HuH-7.5 (cell line): ENCODE measurements at places on chromosomes 13 and 19.
A peak's percentile ranks its signal among the peaks of the same experiment; 100 is the strongest.

DNA sequence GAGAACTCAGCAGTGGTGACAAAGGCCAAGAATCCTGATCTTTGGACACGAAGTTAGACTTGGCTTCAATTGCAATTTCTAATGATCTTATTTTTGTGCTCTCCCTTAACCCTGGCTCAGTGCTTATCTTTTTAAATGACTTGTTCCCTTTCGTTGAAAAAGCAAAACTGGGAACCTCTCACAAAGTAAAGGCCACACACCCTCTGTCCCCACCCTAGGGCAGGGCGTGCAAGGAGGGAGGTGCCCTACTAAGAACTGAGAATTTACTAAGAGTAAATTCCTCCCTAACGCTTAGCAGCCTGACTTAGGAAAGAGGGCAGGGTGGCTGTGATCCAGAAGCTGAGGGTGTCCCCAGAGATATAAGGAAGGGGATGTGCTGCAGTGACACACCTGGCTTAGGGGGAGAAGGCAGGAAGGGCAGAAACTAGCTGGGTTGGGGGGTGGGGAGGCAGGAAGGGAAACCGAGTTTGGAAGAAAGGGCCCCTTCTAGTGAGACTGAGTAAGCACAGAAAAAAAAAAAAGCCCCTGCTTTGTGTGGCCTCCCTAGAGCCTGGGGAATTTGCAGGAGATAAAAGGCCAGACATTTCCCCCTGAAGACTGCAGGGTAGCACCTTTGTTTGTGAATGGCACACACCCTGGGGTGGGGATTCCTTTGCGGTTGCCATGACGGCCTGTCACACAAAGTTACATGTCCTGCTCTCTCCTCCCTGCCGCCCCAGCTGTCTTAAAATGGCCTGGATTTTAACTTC is 435.1 kb downstream of the EFNB2 start:
- no peak for DNase-seq

DNA sequence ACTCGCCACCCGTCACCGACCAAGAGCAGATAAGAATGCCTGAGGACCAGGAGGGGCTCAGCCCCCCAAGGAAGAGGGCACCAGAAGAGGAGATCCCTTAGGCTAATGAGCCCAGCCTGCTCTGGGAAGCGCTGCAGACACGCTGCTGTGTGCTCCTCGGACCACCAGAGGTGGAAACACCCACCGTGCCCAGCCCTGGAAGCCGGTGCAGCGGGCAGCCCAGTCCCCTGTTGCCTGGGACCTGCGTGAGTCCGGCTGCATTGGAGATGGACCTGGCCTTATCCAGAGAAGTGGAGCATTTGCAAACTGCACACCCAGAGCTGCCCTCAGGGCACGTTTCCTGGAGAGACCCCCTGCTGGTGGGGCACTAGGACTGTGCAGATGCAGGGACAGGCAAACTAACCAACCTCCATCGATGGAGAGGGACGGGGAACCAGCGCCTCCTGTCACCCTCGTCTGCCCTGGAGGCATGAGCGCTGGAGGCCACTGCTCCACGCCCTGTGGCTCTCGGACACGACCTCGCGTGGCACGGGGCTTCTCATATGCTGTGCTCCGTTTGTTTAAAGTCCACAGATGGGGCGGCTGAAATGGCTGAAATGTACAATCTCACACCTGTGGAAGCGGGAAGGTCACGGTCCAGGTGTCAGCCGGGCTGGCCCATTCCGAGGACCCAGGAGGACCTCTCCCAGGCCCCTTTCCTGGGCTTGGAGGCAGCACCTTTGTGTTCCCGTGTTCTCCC is 153.9 kb downstream of the KDM4B start:
- no peak for DNase-seq

GRCh38 chr19:7500811-7501450 is 12.1 kb upstream of the PEX11G start:
- DNase-seq = peak; percentile 93

DNA sequence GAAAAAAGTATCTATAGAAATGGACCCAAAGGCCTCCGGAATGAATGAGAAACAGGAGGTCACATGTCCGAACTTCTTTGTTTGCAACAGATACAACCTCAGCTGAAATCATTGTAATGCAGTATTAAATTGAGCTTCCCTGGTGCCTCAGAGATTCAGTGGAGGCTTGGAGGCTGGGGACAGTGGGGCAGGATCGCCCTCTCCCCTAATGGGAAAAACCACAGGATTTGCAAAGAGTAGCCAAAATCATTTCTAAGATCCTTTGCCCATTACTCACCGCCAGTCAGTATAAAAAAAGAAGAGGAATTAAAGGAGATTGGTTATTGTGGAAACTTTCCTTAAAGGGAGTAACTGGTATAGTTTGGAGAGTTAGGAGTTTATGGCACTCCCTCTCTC is 30.4 kb upstream of the IRS2 start:
- DNase-seq = no peak

GRCh38 chr19:36182612-36183244 is 30.5 kb upstream of the COX7A1 start:
- DNase-seq = no peak

GRCh38 chr19:13902993-13903555 is 2.8 kb downstream of the BRME1 start:
- no peak for DNase-seq

DNA sequence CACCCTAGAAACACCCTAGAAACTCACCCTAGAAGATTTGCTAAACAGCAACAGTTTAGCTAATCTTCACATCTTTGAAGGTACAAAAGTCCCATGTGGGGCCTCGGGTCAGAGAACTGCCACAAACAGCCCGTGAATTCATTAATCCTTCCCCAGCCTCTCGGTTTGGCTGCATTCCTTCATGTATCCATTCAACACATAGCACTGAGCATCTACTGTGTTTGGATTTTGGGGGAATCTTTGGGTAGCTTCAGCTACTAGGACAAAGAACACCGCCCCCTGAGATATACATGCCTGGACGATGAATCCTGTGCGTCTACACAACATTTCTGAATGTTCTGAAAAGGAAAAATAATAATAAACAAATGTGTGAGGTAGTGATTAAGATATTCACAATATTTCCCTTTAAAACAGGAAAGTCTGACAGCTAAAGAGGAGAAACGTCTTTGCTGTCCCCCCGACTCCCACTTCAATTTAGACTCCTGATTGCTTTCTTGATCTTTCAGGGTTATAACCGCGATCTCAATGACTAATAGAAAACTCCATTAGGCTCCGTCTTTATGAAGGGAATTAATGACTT is 63.5 kb downstream of the ALOX5AP start:
- DNase-seq = no peak

GRCh38 chr13:97567510-97568243 is 133.7 kb downstream of the RAP2A start:
- peak; percentile 27 for DNase-seq

DNA sequence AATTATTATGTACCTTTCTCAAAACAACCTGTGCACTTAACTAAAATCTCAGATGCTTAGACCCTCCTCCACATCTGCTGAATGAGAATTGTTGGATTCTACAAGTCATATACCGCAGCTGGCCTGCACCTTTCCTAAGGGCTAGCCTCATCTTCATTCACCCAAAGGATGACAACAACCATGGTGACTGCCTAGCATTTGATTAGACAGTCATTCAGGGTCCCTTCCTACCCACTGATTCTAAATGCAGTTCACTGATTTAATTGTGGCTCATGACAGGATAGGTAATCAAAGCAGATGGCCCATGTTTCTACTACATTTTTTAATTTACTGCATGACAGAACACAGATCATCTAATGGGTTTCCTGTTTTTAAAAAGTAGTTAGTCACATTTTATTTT is 551.9 kb upstream of the SLC10A2 start:
- no peak for DNase-seq

DNA sequence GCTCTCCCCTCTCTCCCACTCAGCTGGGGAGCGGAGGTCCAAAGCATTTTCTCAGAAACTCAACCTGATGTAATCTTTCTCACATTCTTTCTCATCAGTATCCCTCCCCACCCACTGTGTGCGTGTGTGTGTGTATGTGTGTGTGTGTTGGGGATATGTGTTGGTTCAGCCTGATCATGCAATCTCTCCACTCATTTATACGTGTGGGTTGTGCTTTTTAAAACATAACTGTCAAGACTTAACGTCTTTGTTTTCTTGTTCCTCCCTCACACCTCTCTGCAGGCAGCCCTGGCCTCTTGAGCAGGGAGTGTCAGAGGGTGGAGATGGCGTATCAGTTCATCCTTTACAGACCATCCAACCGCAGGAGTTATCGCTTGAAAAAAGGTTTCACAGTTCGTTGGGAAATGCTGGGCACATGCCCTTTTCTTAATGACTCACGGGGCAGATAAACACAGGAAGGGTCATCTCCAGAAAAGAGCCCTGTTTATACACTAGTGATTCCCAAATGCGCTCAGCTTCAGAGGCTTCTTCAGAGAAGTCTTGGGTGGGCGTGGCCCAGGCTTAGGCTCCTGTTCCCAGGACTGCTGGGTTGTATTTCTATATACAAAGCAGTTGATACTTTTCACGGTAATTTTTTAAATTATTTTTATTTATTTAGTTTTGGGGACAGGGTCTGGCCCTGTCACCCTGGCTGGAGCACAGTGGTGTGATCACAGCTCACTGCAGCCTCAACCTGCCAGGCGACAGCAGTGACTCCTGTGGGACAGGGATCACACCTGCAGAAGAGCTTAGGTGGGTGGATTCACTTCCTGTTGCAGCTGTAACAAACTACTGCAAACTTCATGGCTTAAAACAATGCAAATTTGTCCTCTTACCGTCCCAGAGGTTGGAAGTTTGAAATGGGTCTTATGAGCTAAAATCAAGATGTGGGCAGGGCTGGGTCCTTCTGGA is 60.3 kb downstream of the CCDC70 start:
- no peak for DNase-seq
